ENCODE measurements at places on chromosomes 12 and 14. TPM values are rescaled to one million over a fixed set of nuclear protein-coding genes. Genes with fewer than 3 reads are reported as not detected.
A peak's percentile ranks its signal among the peaks of the same experiment; 100 is the strongest.

DNA sequence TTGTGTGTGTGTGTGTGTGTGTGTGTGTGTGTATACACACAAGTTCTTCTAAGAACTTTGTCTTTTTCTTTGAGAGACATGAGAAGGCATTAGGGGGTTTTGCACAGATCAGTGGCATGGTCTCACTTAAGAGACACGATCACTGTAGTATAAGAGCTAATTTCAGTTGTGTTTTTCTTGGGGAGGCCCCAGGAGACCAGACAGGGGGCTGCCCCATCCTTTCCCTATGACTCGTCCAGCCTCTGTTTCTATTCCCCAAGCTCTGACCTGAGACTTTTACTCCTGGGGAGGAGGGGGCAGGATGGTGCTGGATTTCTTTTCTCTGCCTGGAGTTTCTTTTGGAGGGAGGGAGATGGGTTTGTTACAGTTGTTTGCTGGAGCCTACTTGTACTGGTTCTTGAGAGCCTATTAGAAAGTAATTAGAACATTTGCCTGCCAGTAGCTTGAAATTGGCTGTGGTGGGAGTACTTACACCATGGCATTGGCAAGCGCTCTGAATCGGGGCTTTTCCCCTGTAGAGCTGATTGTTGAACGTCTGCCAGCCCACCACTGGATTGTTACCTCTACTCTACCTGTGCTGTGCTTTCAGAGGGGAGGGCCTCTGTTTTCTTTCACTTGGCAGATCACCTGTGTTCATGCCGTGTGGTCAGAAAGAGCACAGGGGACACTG is 109.5 kb downstream of the TSPAN9 start:
- no peak for DNase-seq

GRCh38 chr14:88554457-88555286 is at the start of gene PTPN21:
PTPN21 (minus strand) TSS chr14:88555007; CDS start chr14:88550417, 4,590 bp downstream.
- DNase-seq: peak; percentile 46

- DNase-seq: no peak
These were observed 903.7 kb upstream of the USP15 start for GRCh38 chr12:61356485-61356884.

- no peak for DNase-seq
These were observed 9.6 kb upstream of the FOXG1 start for GRCh38 chr14:28756884-28757570.

DNA sequence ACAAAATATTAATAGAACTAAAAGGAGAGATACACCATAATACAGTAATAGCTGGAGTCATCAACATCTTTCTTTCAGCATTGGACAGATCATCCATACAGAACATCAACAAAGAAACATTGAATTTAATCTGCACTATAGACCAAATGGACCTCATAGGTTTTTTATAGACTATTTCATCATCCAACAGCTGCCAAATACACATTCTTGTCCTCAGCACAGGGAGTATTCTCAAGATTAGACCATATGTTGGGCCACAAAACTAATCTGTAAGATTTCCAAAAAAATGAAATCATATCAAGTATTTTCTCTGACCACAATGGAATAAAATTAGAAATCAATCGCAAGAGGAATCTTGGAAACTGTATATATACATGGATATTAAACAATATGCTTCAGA is 86.9 kb downstream of the FSCB start:
- no peak for DNase-seq

DNA sequence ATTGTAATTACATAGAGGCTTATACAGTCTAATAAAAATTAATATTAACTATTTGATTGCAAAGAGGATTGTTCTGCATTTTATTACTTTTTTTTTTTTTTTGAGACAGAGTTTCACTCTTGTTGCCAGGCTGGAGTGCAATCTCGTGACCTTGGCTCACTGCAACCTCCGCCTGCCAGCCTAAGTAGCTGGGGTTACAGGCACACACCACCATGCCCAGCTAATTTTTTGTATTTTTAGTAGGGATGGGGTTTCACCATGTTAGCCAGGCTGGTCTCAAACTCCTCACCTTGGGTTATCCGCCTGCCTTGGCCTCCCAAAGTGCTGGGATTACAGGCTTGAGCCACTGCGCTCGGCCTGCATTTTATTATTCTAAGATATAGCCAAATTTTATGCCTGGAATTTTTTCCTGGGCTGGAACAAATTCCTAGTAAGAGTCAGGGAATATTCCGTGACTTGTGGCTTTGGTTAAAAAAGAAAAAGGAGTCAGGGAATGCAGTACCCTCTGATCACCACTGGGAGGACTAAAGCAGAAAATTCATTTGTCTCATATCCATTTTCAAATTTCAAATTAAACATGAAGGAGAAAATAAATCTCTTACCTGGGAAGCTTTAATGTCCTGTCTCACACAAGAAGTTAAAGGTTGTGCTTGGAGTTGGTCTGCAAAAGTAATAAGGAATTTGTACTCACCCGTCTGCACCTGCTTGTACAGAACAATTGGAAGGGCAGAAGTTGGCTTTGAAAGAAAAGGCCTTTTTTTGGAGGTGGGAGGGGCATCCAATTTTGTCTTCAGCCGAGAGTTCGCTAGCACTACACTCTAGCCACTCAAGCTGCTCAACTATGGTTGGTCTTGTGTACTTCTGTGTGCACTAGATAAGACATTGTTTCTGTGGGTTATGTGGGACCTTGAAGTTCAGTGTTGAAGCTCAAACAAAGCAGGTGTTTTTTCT is 8.7 kb downstream of the MARK3 start:
- no peak for DNase-seq

GRCh38 chr12:103901518-103902173 is 28.6 kb upstream of the HSP90B1 start:
- no peak for DNase-seq

DNA sequence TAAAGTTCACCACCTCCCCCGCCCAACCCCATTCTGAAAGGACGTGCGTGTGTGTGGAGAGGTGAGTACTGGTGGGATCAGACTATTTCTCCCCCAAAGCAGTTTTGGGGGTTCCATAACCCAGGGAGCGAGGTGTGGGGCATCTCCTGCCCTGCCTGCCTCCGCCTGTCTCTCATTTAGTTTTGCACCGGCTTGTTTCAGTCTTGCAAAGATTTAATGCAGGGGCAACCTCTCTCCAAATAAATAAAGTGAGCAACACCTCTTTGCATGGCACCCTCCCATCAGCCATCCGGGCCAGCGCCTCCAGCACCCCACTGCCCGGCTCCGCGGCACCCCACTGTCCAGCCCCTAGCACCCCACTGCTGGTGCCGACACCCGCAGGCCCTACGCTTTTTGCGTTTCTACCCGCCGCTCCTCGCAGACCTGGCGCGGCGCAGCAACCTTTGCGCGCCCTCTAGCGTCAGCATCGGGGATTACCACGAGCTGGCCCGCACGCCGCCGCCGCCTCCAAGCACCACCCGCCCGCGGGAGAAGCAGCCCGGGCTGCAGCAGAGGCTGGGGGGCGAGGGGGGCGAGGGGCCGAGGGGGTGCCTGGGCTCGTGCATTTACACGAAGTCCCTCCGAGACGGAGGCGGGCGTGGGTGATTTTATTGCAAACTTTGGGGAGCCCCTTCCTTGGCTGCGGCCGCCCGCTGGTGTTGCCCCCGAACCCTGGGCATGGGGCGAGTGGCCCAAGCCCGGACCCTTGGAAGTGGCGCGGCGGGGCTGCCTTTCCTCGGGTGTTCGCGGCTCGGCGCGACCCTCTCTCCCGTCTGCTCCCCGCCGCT is 55.8 kb upstream of the VRK1 start:
- DNase-seq: peak; percentile 77

DNA sequence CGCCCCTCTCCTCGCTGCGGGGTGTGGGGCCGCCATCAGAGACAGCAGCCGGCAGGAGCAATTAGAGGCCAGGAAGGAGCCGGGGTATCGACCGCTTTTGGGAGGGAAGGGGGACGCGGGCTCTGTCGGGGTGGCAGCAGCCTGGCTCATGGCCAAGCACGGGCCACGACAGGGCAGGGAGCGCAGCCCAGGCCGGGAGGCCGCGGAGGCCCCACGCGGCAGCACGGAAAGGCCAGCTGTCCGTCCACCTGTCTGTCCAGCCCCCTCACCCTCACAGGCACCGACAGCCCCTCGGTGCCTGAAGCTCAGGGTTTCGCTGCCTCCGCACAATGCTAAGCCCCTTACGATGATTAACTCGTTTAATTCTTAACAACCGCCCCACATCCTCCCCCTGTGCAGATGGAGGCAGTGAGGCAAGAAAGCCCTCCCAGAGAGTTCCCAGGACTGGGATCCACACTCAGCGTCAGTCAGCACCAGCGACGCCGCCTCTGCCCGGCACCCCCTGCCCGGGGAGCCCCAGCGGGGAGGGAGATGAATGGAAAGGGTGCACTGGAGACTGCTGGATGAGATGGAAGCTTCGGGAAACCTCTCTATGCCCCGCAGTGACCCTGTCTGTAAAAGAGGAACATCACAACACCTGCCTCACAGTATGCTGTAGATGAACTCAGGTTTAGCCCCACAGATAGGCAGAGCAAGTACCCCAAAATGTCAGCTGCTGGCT is 23.7 kb downstream of the NCOR2 start:
- DNase-seq: no peak

DNA sequence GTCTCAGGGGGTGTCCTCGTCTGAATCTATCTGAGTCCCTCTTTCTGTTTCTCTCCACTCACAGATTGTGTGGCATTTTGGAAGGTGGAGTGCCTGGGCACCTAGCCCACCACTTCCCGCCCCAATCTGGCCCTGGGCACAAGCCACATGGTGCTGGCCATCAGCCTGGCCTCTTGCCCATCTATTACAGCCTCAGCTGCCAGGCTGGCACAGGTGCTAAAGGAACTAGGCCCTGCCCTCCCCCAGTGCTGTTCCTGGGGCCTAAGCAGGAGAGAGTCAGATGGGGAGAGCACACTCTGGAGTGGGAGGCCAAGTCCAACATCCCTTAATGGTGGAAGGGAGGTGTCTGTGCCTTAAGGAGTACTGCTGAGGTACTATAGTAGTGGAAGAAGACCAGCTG is 8.3 kb upstream of the CALCOCO1 start:
- DNase-seq: no peak

DNA sequence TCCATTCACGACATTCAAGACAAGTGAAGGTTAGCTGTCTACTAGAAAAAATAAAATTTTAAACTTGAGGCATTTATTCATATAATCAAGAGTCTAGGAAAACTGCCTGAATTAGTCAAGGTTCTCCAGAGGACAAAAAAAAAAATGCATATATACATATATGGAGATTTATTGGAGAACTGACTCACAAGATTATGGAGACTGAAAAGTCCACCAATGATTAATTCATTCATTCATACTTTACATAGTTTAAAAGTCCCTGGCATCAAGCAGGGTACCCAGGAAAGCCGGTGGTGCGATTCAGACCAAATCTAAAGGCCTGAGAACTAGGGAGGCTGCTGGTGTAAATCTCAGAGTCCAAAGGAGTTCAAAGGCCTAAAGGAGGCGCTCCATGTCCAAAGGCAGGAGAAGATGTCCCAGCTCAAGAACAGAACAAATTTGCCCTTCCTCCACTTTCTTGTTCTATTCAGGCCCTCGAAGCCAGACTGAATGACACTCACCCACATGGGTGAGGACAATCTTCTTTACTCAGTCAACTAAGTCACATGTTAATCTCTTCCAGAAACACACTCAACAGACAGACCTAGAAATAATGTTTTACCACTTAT is 64.3 kb downstream of the ANKS1B start:
- no peak for DNase-seq

DNA sequence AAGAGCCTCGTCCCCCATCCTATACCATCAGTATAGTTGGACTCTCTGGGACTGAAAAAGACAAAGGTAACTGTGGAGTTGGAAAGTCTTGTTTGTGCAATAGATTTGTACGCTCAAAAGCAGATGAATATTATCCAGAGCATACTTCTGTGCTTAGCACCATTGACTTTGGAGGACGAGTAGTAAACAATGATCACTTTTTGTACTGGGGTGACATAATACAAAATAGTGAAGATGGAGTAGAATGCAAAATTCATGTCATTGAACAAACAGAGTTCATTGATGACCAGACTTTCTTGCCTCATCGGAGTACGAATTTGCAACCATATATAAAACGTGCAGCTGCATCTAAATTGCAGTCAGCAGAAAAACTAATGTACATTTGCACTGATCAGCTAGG is 13.6 kb downstream of the ARHGAP5 start:
- DNase-seq: no peak

The TBX3 gene
- total RNA-seq: 0.07 TPM

The CATSPERB gene
- total RNA-seq: 0.91 TPM

The RASAL1 gene
- 13.4 TPM for total RNA-seq

The CIDEB gene
- total RNA-seq: 12.9 TPM

The LRRC10 gene
- not detected for total RNA-seq

Measured in activated T-cell treated with anti-CD3 and anti-CD28 coated beads, Interleukin-2, amount 50 U/mL, for 72 hours (primary cell).